Testis (tissue), 5 donors: ENCODE measurements at places on chromosomes 3 and 15. TPM values are rescaled to one million over a fixed set of nuclear protein-coding genes. Genes with fewer than 3 reads are reported as not detected.

DNA sequence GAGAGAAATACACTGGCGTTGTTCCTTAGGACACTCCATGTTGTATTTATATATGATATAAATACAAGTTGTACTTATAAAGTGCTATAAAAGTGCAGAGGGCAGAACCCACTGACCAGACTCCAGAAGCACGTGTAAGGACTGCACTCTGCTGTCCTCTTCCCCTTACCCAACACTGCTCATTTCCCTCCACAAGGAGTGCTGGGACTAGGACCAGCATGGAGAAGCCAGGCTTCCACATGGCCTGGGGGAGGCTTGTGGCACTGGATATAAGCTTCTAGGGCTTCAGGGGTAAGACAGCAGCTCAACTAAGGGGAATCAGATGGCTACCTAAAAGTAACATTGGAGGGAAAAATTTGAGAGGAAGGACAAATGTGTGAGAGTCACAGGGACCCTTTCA is 556.9 kb downstream of the IGSF11 start:
- no peak overlapping the region for H3K27ac ChIP-seq
- no peak overlapping the region for H3K4me3 ChIP-seq
- H3K36me3 ChIP-seq: no peaks in the 10 kb centered on the region
- DNase-seq: no peak

DNA sequence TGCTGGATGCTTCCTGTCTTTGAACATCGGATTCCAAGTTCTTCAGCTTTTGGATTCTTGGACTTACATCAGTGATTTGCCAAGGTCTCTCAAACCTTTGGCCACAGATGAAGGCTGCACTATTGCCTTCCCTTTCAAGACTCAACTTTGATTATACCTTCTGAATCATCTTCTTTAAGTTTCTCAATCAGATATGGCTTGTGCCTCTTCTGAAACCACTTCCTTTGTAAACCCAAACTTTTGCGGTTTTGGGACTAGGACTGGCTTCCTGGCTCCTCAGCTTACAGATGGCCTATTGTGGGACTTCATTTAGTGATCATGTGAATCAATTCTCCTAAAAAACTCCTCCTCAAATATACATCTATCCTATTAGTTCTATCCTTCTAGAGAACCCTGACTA is 47.1 kb upstream of the CADPS start:
- H3K27ac ChIP-seq: no peak overlapping the region
- DNase-seq: no peak
- H3K36me3 ChIP-seq: no peaks in the 10 kb centered on the region
- no peaks in the 10 kb centered on the region for H3K4me1 ChIP-seq

The FAM162A gene
- 77.7 TPM for polyA plus RNA-seq

GRCh38 chr15:63945838-63946298 is 100.4 kb downstream of the DAPK2 start:
- no peaks in the 10 kb centered on the region for H3K27me3 ChIP-seq
- H3K4me3 ChIP-seq: no peak overlapping the region

- no peaks in the 10 kb centered on the region for H3K36me3 ChIP-seq
- no peaks in the 10 kb centered on the region for H3K27me3 ChIP-seq
- H3K4me3 ChIP-seq: no peak overlapping the region
- no peak overlapping the region for H3K27ac ChIP-seq
- DNase-seq: no peak
- H3K4me1 ChIP-seq: no peaks in the 10 kb centered on the region
These were observed 172.6 kb upstream of the PPP2R3A start for GRCh38 chr3:135792858-135793475.

DNA sequence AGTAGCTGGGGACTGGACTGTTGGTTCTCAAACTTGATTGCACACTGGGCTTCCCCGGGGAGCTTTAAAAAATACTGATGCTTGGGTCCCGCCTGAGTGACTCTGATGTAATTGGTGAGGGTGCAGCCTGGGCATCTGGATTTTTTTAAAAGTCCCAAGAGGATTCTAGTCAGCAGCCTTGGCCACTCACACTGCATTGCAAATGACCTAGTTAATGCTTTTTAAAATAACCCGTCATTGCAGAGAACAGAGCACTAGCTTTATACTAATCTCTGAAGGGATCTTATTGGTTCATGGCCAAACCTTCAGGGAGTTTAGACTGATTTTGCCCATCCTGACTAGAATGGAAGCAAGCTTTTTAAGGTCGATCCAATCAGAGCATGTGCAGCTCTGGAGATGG is 310.6 kb upstream of the PROK2 start:
- no peak for DNase-seq
- H3K27me3 ChIP-seq: no peaks in the 10 kb centered on the region
- no peak overlapping the region for H3K4me3 ChIP-seq
- peaks cover under 1% of the 10 kb centered on the region for H3K4me1 ChIP-seq
- H3K36me3 ChIP-seq: no peaks in the 10 kb centered on the region

DNA sequence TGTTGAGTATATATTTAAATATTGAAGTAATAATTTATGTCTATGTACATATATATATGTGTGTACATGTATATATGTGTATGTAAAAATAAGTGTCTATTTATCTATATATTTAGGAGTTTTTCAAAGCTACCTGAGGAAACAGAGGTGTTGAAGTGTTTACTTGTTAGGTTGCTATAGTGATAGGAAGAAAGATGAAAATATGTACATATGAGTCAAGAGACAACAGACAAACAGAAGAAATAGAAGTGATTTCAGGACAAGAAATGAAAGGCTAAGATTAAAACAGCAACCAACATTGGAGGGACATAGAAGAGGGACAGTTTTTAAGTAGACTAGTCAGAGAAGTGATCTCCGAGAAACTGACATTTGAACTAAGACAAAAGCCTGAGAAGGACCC is 11.1 kb downstream of the IL1RAP start:
- H3K36me3 ChIP-seq: no peaks in the 10 kb centered on the region
- H3K27me3 ChIP-seq: no peaks in the 10 kb centered on the region
- H3K4me1 ChIP-seq: no peaks in the 10 kb centered on the region
- no peak overlapping the region for H3K27ac ChIP-seq

DNA sequence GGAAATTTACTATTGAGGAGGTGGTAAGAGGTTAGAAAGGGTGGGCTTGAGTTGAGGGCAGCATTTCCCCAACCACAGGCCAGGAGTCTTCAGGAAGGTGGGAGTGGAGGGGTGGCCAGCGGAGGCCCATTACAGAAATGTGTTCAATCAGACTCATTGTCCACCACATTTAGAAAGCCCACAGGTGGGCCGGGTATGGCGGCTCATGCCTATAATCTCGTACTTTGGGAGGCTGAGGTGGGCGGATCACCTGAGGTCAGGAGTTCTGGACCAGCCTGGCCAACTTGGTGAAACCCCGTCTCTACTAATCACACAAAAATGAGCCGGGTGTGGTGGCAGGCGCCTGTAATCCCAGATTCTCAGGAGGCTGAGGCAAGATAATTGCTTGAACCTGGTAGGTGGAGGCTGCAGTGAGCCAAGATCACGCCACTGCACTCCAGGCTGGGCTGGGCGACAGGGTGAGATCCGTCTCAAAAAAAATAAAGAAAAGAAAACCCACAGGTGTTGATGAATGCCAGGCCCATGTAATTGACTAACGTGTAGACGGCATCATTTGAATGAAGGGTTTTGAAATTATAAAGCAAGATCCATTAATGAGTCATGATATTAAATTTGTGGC is 12.2 kb upstream of the SYNM start:
- H3K27ac ChIP-seq: no peak overlapping the region
- DNase-seq: no peak
- no peaks in the 10 kb centered on the region for H3K27me3 ChIP-seq
- no peak overlapping the region for H3K4me3 ChIP-seq
- no peaks in the 10 kb centered on the region for H3K4me1 ChIP-seq

DNA sequence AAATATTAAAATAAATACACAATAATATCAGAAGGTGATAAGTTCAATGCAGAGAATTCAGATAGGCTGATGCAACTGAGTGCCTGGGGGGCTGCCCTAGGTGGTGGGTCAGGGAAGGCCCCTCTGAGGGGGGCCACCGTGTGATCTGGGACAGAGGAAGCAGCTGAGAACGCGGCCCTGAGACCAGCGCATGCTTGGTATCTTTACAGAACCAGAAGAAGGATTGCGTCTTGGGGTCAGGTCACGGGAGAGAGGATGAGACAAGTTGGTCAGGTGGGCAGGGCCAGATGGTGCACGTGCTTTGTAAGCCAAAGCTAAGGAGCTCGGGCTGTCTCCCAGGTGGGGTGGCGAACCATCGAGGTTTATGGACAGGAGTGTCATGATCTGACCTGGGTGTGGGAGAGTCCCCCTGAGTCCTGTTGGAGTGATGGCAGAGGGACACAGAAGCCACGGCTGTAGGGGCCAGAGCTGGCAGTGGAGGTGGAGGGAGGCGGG is 121.2 kb downstream of the ETFA start:
- no peak for DNase-seq
- peaks cover 4% of the 10 kb centered on the region for H3K4me1 ChIP-seq
- H3K27ac ChIP-seq: no peak overlapping the region
- no peaks in the 10 kb centered on the region for H3K27me3 ChIP-seq
- no peaks in the 10 kb centered on the region for H3K36me3 ChIP-seq
- H3K4me3 ChIP-seq: no peak overlapping the region

- no peaks in the 10 kb centered on the region for H3K36me3 ChIP-seq
- H3K4me3 ChIP-seq: no peak overlapping the region
These were observed 51.1 kb downstream of the CHST2 start for GRCh38 chr3:143170676-143171075.

GRCh38 chr15:96053031-96053780 is 277.3 kb upstream of the NR2F2 start:
- H3K4me1 ChIP-seq: peaks cover 14% of the 10 kb centered on the region
- H3K27ac ChIP-seq: no peak overlapping the region
- H3K27me3 ChIP-seq: no peaks in the 10 kb centered on the region
- H3K36me3 ChIP-seq: no peaks in the 10 kb centered on the region
- peak overlapping the region; percentile 38 for H3K4me3 ChIP-seq
- DNase-seq: peak; percentile 36

- no peak overlapping the region for H3K27ac ChIP-seq
- H3K27me3 ChIP-seq: no peaks in the 10 kb centered on the region
- H3K36me3 ChIP-seq: no peaks in the 10 kb centered on the region
- H3K4me1 ChIP-seq: no peaks in the 10 kb centered on the region
These were observed 73.3 kb upstream of the UBE2E2 start for GRCh38 chr3:23129817-23130216.

DNA sequence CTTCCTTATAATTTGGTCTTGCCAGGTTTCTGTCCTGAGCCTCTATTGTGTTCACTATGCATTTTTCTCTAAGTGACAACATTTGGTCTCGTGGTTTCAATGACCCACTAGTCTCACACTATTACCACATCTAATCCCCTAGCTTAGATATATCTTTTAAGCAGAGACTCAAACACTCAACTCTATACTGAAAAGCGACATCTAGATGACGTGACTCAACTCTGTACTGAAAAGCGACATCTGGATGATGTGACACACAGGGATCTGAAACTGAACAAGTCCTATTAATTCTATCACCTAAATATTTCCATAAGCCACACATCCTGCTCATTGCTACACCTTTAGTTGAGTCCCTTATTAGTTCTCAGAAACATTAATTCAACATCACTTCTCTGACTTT is 141.7 kb upstream of the MBNL1 start:
- no peaks in the 10 kb centered on the region for H3K36me3 ChIP-seq
- H3K27me3 ChIP-seq: no peaks in the 10 kb centered on the region
- no peak overlapping the region for H3K27ac ChIP-seq
- no peak for DNase-seq

The PLSCR2 gene
- 34.8 TPM for polyA plus RNA-seq

GRCh38 chr15:94081829-94082228 is 149.5 kb upstream of the MCTP2 start:
- DNase-seq: no peak
- H3K27ac ChIP-seq: no peak overlapping the region
- no peaks in the 10 kb centered on the region for H3K36me3 ChIP-seq
- H3K27me3 ChIP-seq: no peaks in the 10 kb centered on the region
- H3K4me3 ChIP-seq: no peak overlapping the region
- H3K4me1 ChIP-seq: peaks cover 3% of the 10 kb centered on the region

DNA sequence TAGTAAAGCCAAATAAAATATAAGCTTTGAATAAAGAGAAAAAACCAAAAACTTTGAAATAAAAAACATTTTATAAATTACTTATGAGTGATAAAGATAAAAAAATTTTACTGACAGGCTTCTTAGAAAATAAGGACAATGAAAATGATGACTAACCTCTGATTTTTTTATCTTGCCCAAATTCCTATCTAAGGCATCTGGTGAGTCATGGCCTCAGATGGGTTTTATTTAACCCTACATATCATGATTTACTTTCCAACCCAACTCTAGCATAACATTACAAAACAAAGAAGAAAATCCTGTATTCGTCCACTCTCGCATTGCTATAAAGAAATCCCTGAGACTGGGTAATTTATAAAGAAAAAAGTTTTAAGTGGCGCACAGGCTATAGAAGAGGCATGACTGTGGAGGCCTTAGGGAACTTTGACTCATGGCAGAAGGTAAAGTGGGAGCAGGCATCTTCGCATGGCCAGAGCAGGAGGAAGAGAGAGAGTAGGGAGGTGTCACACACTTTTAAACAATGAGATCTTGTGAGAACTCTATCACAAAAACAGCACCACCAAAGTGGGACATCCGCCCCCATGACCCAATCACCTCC is 152.1 kb downstream of the NEK10 start:
- H3K4me3 ChIP-seq: no peak overlapping the region
- H3K27ac ChIP-seq: no peak overlapping the region
- no peak for DNase-seq
- H3K27me3 ChIP-seq: no peaks in the 10 kb centered on the region

- no peaks in the 10 kb centered on the region for H3K27me3 ChIP-seq
- no peak overlapping the region for H3K4me3 ChIP-seq
- no peaks in the 10 kb centered on the region for H3K36me3 ChIP-seq
- no peaks in the 10 kb centered on the region for H3K4me1 ChIP-seq
- DNase-seq: no peak
These were observed 28.9 kb downstream of the POLR2M start for GRCh38 chr15:57735431-57735830.

- no peaks in the 10 kb centered on the region for H3K27me3 ChIP-seq
- H3K4me1 ChIP-seq: no peaks in the 10 kb centered on the region
- no peak overlapping the region for H3K4me3 ChIP-seq
- DNase-seq: no peak
- H3K36me3 ChIP-seq: no peaks in the 10 kb centered on the region
These were observed 100.1 kb upstream of the GBE1 start for GRCh38 chr3:81861593-81861992.

DNA sequence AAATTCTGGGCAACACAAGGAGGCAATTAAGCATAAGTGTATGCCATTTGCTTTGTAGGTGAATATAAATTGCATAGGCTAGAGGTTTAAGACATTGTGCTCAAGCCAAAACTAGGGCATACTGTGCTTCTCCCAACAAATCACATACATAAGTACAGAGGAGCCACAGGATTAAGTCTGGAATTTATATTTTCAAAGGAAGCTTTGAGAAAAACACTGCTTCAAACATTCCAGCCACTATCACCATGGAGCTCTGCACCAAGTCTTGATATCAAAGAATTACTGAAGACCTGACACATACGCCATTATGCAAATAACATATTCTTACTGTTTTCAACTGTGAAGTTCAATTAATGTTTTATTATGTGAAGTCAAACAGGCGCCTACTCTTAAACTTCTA is 119.4 kb upstream of the NPHP3 start:
- H3K36me3 ChIP-seq: no peaks in the 10 kb centered on the region
- H3K27me3 ChIP-seq: no peaks in the 10 kb centered on the region
- H3K27ac ChIP-seq: no peak overlapping the region
- no peaks in the 10 kb centered on the region for H3K4me1 ChIP-seq
- H3K4me3 ChIP-seq: no peak overlapping the region
- DNase-seq: no peak
